ENCODE measurements at places on chromosomes 16 and 17. TPM values are rescaled to one million over a fixed set of nuclear protein-coding genes. Genes with fewer than 3 reads are reported as not detected.

The HP gene
- total RNA-seq: not detected

The GAS2L2 gene
- not detected for total RNA-seq

The CD300H gene
- not detected for total RNA-seq

The KRTAP9-4 gene
- total RNA-seq: not detected

The ACD gene
- 38.2 TPM for total RNA-seq

The KRTAP4-6 gene
- not detected for total RNA-seq

The KARS1 gene
- total RNA-seq: 182 TPM

The SYT17 gene
- 25.4 TPM for total RNA-seq

The CHST4 gene
- total RNA-seq: not detected

The TPSAB1 gene
- total RNA-seq: not detected

The RNF222 gene
- not detected for total RNA-seq

The CRHR1 gene
- not detected for total RNA-seq

Data from activated B cell treated with CpG ODN at 0.5 μM for 24 hours (primary cell).